ENCODE measurements at places on chromosomes 16 and 17.

DNA sequence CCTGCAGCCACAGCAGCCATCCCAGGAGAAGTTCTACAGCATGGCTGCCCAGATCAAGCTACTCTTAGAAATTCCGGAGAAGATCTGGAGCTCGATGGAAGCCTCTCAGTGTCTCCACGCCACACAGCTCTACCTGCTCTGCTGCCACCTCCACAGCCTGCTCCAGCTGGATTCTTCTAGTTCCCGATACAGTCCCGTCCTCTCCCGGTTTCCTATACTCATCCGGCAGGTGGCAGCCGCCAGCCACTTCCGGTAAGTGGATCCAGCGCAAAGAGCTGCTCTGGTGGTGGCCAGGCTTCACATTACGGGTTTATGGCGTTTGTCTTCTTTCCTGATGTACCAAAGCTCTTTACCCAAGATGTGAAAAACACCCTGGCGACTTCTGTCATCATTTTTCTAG, 3.6 kb downstream of the COG1 start:
- DNase-seq: no peak

- no peak for DNase-seq
These were observed 4.2 kb downstream of the CCL3 start for GRCh38 chr17:36085765-36086164.

- no peak for DNase-seq
These were observed 22.3 kb upstream of the SMPD3 start for GRCh38 chr16:68470461-68471150.

DNA sequence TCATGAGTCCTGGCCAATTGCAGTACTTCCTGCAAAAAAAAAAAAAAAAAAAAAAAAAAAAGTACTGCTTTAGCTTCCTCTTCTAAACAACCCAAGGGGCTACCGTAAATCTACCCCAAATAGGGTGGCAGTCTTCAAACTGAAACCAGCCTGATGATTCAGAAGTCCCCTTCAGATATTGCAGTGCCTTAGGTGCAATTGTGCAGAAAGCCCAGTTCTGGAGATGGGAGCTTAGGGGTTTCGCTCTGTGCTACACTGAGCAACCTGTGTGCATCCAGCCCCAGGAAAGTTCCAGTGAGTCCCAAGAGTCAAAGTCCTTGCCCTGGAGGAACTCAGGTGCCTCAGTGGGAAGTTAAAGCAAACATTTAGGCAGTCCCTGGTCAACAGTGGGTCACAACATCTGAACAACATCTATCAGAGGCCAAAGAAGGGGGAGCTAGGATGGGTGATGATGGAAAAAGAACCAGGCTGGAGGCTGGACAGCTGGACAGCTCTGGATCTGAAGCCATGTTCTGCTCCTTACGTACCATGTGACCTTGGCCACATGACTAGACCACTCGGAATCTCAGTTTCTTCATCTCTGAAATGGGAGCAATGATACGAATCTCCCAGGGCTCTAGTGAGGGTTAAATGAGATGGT, 6.7 kb upstream of the CIITA start:
- no peak for DNase-seq
